ENCODE measurements at places on chromosomes 2 and 18.

DNA sequence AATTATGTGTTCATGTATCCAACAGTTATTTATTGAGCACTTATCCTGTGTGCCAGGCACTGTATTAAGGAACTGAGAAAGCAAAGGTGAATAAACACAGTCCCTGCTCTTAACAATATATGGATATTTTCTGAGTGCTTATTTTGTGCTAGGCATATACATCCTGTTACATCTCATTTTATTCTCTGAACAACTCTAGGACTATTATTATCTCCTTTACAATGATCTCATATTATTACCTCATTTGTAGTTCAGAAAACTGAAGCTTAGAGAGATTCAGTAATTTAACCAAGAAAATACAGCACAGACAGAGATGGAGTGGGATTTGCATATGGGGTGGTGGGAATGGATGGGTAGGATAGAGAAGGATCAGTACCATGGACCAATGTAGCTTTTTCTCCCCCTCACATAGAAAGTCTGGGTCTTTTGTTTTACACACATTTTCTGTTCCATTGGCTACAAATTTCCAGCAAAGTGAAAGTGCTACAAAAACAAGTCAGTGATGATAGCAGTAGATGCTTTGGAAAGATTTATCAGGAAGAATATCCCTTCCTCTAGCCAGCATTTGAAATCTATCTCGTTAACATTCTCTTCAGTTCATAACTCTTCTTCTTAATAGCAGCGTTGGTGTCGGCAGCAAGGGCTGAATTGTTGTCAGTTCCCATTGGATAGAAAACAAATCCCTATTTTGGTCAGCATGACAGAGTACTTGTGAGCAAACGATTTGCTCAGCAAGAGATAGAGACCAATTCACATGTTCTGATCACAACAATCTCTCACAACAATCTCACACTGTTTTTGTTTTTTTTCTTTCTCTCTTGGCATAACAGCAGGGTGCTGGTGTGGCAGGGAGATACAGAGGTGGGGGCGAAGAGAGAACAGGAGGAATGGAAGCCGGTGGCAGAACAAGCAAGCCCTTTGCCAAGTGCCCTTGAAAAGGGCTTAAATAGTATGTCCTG, 102.2 kb upstream of the KCTD1 start:
- DNase-seq, result no peak

- no peak for DNase-seq
These were observed 725.8 kb downstream of the TSN start for GRCh38 chr2:122481244-122481622.

DNA sequence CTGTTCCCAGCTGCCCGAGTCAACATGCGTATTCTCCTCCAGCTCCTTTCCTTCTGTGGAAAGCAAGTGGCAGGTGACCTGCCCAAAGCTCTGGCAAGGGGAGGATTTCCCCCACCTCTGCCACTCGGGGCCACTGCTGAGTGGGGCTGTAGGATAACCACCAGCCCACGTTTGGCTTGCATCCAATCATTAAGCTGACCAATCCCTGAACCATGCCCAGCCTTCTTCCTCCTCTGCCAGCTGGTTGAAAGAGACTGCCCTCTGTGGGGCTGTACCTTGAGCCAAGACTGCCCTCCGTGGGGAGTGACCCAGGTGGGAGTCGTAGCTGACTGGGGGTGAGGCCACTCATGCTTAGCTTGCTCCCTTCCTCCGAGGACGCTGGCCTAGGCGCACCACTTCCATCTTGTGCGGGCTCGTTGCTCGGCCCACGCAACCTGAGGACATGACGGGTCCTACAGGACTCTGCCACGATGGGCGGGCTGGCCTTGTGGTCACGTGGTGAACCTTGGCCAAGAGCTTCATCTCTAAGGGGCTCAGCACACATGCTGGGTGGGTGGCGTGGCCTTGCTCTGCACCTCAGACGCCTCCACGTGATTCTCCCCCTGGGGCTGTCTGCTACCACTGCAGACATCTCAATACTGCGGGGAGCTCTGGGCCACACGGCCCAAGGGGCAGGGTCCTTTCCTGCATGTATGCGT, 112.1 kb downstream of the NDUFA10 start:
- DNase-seq, result no peak

DNA sequence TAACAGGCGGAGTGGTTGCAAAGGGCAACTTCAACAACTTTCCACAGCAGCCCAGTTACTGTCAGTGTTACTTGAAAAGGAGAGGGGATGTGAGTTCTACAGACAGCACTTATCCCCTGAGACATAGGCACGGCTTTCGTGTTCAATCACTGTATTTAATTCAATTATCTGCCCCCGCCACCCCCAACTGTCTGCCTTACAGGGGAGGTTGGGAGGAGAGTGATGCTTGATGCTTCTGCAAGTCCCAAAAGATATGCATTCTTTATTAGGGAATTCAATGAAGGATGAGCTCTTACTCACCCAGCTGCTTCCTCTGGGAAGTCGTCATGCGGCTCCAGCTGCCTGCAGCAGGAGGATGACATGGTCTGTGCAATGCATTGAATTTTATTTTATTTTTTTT, 639.9 kb downstream of the DCC start:
- DNase-seq, result no peak

- DNase-seq, result no peak
These were observed 345.8 kb upstream of the TFPI start for GRCh38 chr2:187900021-187900420.

DNA sequence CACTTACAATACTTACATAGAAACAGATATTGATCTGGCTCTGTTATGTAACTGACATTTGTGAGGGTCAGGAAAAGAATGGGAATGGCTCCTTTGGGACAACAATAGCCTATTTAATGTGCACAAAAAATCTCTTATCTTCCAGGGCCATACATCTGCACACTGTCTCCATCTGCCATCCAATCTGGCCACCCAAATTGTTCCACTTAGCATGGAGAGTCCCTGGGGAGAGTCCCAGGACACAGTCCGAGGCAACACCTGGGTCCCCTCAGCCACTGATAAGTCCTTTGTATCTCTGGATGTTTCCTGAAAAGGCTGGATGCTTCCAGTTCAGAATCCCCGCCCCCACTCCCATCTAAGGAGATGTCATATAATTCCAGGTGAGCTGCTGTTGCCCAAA, 274.2 kb upstream of the NCKAP5 start:
- DNase-seq, result no peak

DNA sequence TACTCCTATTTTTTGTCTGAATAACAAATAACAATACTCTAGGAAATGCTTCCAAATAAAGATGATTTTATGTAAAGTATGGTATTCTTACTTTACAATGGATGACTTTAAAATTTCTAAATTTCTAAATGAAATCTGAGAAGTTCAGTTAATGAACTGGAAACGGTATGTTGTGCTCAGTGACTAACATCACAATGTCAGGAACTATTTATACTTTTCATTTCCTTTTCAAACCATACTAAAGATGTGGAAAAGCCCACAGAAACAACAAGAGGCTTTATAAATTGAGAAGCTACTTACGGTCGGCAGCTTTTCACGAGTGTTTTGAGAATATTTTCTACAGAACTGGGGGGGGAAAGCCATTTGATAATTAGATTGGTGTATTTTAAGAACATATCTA, 31.1 kb downstream of the PSME4 start:
- no peak for DNase-seq
